ENCODE measurements at places on chromosomes 2 and 18.

DNA sequence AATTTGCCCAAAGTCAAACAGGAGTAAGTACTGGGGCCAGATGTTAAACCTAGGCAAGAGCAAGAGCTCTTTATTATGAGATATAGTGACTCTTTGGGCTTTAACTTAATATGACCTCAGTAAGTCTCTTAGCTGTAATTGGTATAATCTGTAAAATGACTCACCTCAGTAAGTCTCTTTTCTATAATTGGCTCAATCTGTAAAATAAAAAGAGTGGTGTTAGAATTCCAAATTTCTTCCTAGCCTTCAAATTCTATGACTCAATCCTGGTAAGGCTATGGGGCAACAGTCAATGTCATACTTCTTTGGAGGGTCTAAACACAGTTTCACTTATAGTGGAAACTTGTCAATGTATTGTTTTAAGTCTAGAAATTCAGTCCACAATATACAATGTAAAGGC is 1608.9 kb upstream of the PIK3C3 start:
- no peak for DNase-seq

DNA sequence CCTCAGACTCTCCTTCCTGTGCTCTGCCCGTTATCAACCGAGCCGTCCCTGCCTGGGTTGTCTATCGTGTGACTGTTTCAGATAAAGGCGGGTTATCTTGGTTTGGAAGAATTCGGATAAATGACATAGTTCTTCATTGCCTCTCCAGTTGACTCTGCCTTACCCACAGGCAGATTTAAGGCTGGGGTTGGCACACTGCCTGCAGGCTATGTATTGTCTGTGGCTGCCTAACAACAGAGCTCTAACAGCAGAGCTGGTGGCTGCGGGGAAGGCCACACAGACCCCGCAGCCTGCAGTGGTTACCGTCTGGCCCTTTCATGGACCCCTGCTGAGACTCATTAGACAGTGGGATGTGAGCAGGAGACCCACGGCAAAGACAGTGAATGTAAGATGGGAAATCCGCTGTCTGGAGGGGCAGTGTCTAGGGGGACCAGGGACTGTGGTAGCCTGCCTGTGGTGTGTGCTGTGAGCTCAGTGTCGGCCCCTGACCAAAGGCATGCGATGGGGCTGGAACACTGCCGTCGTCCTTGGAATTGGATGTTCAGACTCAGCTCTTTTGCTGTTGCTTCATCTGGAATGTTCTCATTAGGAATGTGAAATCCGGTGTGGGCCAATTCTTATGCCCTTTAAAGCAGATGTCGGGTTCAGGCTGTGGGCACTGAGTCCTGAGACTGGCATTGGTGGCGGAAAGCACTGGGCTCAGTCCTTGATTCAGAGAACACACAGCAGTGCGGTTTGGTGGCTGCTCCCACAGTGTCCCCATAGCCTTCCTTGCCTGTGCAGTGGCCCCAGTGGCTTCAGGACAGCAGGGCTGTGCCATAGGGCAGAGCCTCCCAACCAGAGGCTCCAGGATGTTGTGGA is 44.5 kb downstream of the SH3RF3 start:
- no peak for DNase-seq

- DNase-seq = no peak
These were observed 491.8 kb downstream of the KCNJ3 start for GRCh38 chr2:155190342-155190741.

GRCh38 chr2:80012061-80012460 is 292.5 kb downstream of the LRRTM1 start:
- no peak for DNase-seq

- DNase-seq = no peak
These were observed 47.7 kb upstream of the EHBP1 start for GRCh38 chr2:62657783-62658182.

DNA sequence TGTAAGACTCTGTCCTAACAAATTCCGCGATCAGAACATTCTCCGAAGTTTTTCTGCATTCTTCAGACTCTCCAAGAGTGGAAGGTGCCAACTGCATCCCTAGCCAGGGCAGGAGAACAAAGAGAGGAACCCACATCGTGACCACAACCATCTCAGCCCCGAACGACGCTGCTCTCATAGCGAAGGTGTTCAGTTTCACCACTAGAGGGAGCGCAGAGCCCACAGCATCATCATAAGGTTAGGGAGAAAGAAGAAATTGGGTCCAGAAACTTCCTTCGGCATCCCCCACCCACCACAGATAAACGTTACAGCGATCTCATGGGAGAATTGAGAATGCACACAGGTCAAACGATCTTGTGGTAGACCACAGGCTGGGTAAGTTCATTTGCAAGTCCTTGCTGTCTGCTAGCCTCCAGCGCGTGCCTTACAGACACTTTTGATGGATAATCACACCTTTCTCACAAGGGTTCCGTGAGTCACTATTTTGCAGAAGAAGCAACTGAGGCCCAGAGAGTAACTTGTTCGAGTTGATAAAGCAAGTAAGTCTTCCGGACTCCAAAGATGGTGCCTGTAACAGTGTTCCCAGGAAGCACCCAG is 53.7 kb upstream of the ARL4C start:
- DNase-seq = peak; percentile 63

All from NAMALWA (cell line).